ENCODE measurements at places on chromosomes 1 and 21.

DNA sequence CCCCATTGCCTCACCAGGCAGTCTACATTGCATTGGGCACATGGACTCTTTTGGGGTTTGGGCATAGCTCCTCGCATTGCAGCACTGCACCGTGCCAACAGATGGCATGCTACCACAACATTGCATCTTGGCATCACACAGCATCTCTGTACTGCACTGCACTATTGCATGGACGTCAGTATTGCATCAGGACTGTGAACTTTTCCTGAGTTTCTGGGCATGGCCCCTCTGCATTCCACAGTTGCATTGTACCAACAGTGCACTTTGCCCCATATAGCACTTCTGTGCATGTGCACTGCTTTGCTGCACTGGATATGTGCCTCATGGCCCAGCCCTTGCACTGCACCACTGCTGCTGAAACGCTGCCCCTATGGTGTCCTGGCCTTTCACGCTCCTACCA lies 9.6 kb downstream of the PTPRU start:
- DNase-seq = no peak

GRCh38 chr1:22673486-22674409 lies 20.7 kb downstream of the C1QB start:
- no peak for DNase-seq

GRCh38 chr1:14660801-14661200 lies 62.3 kb downstream of the KAZN start:
- no peak for DNase-seq

DNA sequence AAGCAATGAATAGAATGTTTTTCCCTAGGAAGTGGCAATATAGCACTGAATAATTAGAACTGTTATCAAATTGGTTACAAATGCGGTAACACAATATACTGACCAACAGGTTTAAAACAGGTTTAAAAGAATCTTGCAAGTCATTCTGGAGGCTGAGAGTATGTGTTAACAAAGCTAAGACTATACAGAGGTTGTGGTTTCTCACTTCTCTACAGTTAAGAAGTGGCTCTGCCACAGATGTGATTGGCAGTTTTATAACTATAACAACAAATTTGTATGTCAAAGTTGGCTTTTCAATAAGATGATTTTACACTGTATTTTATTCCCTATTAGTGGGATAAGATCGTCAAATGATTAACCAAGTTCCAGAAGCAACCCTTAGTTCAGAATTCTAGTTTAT lies 7.1 kb downstream of the ANGEL2 start:
- no peak for DNase-seq

- no peak for DNase-seq
These were observed 27.5 kb downstream of the KCND3 start for GRCh38 chr1:111961773-111962565.

Measured in activated CD4-positive, alpha-beta T cell treated with anti-CD3 and anti-CD28 coated beads, Interleukin-2, amount 50 U/mL, for 4 hours (primary cell).